T-helper 22 cell (primary cell): ENCODE measurements at places on chromosomes 6 and 20.

GRCh38 chr6:98880486-98880885 lies 46.1 kb downstream of the POU3F2 start:
- DNase-seq, result no peak

- no peak for DNase-seq
Measured at GRCh38 chr6:41460742-41461336, 85.3 kb upstream of the FOXP4 start.

DNA sequence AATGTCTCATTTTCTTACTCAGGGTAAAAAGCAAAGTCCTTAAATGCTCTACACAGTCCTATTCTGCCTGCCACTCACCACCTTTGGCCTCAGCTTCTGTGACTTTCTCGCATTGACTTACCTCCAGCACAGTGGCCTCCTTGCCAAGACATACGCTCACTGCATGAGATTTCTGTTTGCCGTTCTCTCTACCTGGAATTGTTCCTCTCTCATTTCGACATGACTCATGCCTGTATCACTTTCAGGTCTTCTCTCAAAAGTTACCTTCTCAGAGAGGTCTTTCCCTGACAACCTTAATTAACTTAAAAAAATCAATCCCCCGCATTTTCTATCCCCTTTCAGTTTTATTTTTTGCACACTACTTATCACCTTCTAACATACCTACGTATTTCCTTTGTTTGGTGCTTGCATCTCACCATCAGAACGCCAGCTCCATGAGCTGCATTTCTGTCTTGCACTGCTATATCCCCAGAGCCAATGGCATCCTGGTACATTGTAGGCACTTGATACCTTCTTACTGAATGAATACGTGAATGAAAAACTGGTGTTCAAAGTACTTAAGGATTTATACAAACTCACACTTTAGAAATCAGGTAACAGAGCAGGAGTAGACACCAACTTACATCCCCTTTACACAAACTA lies 24.5 kb downstream of the TENT5A start:
- DNase-seq, result no peak

- DNase-seq, result no peak
Measured at GRCh38 chr6:90993770-90994169, 406.9 kb upstream of the MAP3K7 start.

DNA sequence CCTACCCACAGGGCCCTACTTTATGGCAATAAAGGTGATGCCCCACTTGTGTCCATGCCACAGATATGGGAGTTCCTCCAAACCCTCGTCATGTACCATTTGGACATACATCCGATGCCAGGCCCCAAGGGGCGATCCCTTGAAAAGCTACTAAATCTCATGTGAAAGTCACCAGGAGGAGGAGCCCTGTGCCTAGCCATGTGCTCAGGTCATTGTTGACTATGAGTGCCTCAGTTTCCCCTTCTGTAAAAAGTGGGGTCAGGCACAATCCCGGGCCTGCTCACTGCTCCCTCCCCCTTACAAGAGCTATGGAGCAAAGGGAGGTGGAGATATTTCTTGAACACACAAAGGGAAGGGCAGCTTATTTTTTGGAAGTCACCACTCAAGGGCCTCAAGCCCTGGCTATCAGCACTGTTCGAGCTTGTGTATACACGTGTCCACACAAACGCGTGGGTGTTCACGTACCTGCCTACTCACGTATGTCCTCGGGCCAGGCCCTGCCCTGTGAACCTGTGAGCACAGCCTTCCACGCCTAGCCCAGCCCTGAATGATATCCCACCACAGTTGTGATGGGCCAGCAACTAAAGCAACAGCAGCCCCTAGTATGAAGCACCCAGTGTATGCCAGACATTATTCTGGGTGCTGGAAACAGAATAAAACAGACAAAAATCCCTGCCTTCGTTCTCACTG lies 1.9 kb downstream of the ACTL10 start:
- no peak for DNase-seq

DNA sequence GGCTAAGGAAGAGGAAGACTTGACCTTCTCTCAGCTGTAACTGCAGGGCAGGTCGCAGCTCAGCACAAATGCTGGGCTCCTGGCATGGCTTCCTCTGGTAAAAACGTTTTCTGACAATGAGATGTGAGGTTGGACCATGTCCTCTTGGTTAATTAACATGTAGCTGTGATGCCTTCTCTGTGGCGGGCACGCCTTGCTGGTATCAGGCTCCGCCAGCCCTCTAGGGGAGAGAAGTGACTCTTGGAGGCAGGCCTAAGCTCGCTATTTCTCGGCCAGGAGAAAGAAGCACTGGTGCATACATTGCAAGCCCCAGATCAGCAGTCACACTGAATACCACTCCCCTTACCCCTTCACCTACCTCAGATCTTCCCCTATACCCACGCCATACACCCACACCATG lies 65.0 kb downstream of the QRSL1 start:
- no peak for DNase-seq

DNA sequence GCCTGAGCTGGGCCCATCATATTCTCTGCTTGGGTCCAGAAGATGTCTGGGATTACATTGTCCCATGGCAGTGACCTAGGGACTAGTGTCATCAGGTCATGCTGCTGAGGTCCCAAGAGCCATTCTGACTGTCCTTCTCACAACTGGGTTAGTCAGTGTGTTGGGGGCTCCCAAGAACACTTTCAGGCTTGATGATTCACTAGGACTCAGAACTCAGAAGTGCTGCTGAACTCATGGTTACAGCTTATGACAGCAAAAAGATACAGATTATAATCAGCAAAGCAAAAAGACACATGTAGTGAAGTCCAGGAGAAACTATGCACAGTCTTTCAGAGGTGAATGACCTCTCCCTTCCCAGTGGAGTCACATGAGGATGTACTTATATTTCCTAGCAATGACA lies 107.8 kb downstream of the SYNE1 start:
- DNase-seq, result no peak

DNA sequence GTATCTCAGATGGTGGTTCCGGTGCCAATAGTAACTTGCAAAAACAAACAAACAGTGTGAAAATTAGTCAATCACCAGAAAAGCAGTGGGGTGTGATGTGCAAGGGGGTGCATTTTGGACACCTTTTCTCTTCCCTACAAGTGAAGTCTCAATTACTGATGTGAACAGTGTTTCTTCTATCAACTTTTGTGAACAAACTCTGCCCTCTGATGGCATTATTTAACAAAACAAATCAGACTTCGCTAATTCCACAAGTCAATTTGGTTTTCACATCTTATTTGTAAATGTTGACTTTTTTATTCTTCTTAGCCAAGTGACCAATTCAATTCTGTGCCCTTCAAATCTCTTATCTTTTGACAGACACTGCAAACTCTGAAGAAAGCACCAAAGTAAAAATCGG lies 212.2 kb downstream of the UST start:
- no peak for DNase-seq

- no peak for DNase-seq
Measured at GRCh38 chr6:167782698-167783517, 43.8 kb upstream of the AFDN start.

GRCh38 chr20:23370274-23370673 lies 8.3 kb downstream of the GZF1 start:
- no peak for DNase-seq

- no peak for DNase-seq
Measured at GRCh38 chr6:88263591-88263990, 97.4 kb upstream of the CNR1 start.
